ENCODE measurements at places on chromosomes 1 and 21. TPM values are rescaled to one million over a fixed set of nuclear protein-coding genes. Genes with fewer than 3 reads are reported as not detected.
A peak's percentile ranks its signal among the peaks of the same experiment; 100 is the strongest.

GRCh38 chr1:30427545-30427944 lies 295.8 kb downstream of the MATN1 start:
- no peak overlapping the region for H3K4me3 ChIP-seq
- H3K36me3 ChIP-seq = no peaks in the 10 kb centered on the region
- no peak for DNase-seq
- no peaks in the 10 kb centered on the region for H3K4me1 ChIP-seq
- no peak overlapping the region for H3K27ac ChIP-seq

DNA sequence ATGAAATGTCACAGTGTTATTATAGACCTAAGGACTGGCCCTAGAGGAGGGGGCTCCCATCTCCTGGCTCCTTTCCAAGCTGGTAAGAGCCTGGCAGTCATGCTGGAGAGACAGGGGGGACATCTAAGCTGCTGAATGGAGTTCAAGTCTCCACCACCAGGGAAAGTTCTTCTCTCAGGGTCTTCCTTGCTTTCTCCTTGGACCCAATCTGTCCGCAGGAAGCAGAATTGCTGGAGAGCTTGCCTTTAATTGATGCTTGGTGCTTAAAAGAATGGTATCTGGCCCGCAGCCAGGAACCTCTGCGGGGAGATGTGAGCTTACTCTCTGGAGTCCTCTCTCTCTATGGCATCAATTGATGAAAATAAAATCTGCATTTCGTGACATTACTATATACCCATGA lies 25.1 kb downstream of the IRF2BP2 start:
- H3K27me3 ChIP-seq = no peaks in the 10 kb centered on the region
- peaks cover 1% of the 10 kb centered on the region for H3K4me1 ChIP-seq
- no peak for DNase-seq
- no peak overlapping the region for H3K4me3 ChIP-seq

- peak; percentile 2 for DNase-seq
- H3K36me3 ChIP-seq = no peaks in the 10 kb centered on the region
- no peak overlapping the region for H3K27ac ChIP-seq
- peaks cover 2% of the 10 kb centered on the region for H3K27me3 ChIP-seq
- peak overlapping the region; percentile 23 for H3K4me3 ChIP-seq
Observed at GRCh38 chr1:42085596-42085995, 67.6 kb upstream of the GUCA2B start.

GRCh38 chr1:198620951-198621824 lies 17.7 kb upstream of the PTPRC start:
- H3K27me3 ChIP-seq = no peaks in the 10 kb centered on the region
- no peak overlapping the region for H3K4me3 ChIP-seq
- H3K4me1 ChIP-seq = no peaks in the 10 kb centered on the region
- DNase-seq = no peak

DNA sequence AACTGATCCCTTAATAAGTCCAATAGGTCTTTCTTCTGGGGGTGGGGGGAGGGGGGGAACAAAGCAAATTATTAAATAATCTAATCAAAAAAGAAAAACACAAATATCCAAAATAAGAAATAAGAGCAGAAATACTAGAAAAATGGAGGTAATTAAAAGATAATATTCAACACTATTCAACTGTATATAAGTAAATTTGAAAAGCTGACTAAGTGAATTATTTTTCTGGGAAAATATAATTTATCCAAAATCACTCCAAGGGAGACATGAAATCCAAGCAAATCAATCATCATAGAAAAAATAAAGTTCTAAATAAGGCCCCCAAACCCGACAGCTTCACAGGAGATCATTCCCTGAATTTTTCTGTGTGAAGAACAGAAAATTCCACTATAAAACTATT lies 18.8 kb downstream of the VPS26C start:
- H3K27ac ChIP-seq = no peak overlapping the region
- H3K36me3 ChIP-seq = no peaks in the 10 kb centered on the region
- H3K4me1 ChIP-seq = peaks cover 8% of the 10 kb centered on the region
- H3K4me3 ChIP-seq = no peak overlapping the region
- DNase-seq = no peak
- no peaks in the 10 kb centered on the region for H3K27me3 ChIP-seq

DNA sequence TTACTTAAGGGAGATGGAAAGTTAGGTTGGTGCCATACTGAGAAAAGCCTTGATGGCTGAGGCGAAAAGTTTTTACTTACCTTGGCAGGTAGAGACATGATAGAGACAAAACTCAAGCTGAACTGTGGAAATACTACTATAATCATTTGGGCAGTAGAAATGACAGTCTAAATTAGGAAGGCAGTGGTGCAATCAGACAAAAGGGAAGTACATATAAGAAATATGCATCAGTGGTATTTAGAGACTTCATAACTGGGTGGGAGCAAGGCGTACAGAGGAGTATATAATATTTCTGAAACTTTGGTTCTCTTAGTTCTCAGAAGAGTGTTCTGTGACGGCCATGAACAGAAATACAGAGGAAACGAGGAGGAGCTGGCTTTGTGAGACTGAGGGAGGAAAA lies 2.4 kb upstream of the CEP350 start:
- H3K27me3 ChIP-seq = no peaks in the 10 kb centered on the region
- peaks cover 2% of the 10 kb centered on the region for H3K4me1 ChIP-seq
- H3K27ac ChIP-seq = no peak overlapping the region
- no peak overlapping the region for H3K4me3 ChIP-seq

DNA sequence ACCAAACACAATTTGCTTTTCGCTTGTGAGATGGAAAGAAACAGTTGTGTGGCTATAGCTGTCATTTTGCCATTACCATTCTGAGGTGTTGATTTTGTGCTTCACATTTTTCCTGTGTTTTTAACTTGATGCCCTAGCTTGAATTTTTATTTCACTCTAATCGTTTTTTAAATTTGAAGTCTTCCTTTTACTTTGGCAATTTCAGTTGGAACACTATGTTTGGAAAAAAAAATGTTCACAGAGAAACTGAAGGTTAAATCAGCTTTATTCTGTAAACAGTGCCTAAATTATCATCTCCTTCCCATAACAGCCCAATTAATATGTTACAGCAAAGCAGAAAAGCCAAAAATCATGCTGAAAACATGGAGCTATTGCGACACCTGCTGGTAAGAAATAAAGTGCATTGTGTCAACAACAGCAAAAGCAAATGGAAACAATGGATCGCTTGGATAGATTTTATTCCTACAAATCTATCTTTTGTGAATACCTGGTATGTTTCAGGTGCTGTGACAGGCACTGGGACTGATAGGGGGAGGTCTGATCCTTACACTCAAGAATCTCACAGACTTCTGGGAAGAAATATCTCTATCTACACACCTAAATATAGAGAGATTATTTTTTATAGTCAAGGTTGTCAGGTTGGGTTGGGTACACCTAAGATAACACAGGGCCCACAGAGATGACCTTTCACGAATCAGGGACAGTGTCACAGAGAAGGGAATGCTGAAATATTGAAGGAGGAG lies 16.2 kb upstream of the ERICH3 start:
- H3K4me3 ChIP-seq = no peak overlapping the region
- H3K27ac ChIP-seq = no peak overlapping the region
- H3K4me1 ChIP-seq = no peaks in the 10 kb centered on the region
- H3K27me3 ChIP-seq = no peaks in the 10 kb centered on the region
- DNase-seq = peak; percentile 52

DNA sequence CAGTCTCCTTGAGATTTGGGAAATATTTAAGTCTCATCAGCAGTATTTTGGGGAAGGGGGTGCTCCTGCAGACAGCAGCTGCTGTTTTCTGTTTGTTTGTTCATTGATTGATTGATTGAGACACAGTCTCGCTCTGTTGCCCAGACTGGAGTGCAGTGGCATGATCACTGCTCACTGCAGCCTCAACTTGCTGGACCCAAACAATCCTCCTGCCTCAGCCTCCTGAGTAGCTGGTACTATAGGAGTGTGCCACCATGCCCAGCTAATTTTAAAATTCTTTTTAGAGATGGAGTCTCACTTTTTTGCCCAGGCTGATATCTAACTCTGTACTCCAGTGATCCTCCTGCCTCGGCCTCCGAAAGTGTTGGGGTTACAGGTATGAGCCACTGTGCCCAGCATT lies 18.2 kb downstream of the UCK2 start:
- DNase-seq = no peak
- no peak overlapping the region for H3K27ac ChIP-seq
- H3K4me3 ChIP-seq = no peak overlapping the region
- H3K27me3 ChIP-seq = no peaks in the 10 kb centered on the region
- peaks cover 19% of the 10 kb centered on the region for H3K4me1 ChIP-seq
- H3K36me3 ChIP-seq = no peaks in the 10 kb centered on the region

- H3K27me3 ChIP-seq = peaks cover 15% of the 10 kb centered on the region
- H3K36me3 ChIP-seq = no peaks in the 10 kb centered on the region
- H3K4me3 ChIP-seq = no peak overlapping the region
Observed at GRCh38 chr1:109529881-109530456, 9.7 kb upstream of the GPR61 start.

DNA sequence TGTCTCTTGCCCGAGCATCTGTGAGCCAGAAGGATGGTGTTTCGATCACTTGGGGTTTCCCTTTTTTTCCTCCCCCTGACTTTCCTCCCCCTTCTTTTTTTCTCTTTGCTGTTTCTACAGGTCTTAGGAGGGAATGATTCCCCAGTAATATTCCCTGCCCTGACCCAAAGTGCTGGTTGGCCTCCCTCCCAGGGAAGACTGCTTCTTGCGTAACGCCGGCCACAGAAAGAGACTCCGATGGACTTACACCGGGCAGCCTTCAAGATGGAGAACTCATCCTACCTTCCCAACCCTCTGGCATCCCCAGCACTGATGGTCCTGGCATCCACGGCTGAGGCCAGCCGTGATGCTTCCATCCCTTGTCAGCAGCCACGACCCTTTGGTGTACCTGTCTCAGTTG lies 6.8 kb downstream of the RNF220 start:
- no peak overlapping the region for H3K4me3 ChIP-seq
- no peaks in the 10 kb centered on the region for H3K4me1 ChIP-seq
- H3K27me3 ChIP-seq = peaks cover 91% of the 10 kb centered on the region
- DNase-seq = no peak
- no peak overlapping the region for H3K27ac ChIP-seq

DNA sequence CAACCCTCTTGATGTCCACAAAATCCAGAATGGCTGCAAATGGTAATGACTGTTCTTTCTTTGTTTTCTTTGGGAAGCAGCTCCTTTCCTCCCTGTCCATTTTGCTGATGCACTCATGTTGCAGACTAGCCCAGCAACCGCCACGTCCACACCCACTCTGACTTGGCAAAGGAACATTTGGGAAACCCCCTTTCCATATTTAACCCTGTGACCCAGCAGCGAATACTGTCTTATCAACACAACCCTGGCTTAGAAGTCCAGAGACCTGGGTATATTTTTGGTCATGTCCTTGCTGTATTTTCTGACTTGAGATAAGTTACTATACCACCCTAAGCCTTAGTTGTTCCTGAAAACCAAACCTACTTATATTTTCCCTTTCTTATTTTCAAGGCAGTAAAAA lies 18.1 kb upstream of the SHE start:
- no peak overlapping the region for H3K27ac ChIP-seq
- H3K4me1 ChIP-seq = no peaks in the 10 kb centered on the region
- peak; percentile 2 for DNase-seq
- H3K4me3 ChIP-seq = no peak overlapping the region
- H3K36me3 ChIP-seq = no peaks in the 10 kb centered on the region

DNA sequence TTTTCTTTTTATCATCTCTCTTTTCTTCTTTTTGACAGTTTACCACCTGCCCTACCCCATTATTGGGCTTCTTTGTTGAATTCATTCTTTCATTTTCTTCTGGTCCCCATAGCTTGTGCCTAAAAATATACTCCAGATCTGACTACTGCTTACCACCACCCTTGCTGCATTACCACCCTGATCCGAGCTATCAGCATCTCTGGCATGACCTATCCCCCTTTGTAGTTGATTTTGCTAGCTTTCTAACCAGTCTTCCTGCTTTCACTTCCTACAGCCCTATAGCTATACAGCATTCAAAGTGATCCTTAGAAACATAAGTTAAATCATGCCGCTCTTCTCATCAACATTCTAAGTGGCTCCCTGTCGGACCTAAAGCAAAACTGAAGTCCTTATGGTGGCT lies 59.4 kb upstream of the MPC2 start:
- H3K4me3 ChIP-seq = no peak overlapping the region
- no peak overlapping the region for H3K27ac ChIP-seq
- no peaks in the 10 kb centered on the region for H3K4me1 ChIP-seq
- H3K36me3 ChIP-seq = peaks cover 12% of the 10 kb centered on the region
- H3K27me3 ChIP-seq = no peaks in the 10 kb centered on the region

- H3K27me3 ChIP-seq = no peaks in the 10 kb centered on the region
- H3K4me3 ChIP-seq = no peak overlapping the region
- no peak for DNase-seq
- H3K27ac ChIP-seq = no peak overlapping the region
- H3K36me3 ChIP-seq = no peaks in the 10 kb centered on the region
Observed at GRCh38 chr1:60130703-60131102, 57.1 kb upstream of the C1orf87 start.

DNA sequence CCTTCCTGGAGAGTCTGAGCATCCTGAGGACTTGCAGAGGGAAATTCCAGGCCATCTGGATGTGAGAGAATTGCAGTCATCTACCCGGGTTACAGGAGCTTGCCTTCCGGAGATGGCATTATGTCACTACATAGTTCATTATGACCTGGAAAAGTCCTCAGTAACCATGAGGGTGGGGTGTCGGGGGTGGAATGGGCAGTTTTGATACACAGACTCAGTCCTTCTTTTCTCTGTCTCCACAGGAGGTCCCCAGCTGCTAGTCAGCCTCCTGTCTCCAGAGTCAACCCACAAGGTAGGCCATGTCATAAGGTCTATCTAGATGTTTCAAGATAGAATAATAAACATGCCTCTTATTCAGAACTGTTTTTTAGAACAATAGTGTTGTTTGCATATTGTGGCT lies 268.2 kb upstream of the SGIP1 start:
- peaks cover 17% of the 10 kb centered on the region for H3K4me1 ChIP-seq
- H3K4me3 ChIP-seq = no peak overlapping the region
- H3K27me3 ChIP-seq = no peaks in the 10 kb centered on the region
- no peak overlapping the region for H3K27ac ChIP-seq
- no peak for DNase-seq
- no peaks in the 10 kb centered on the region for H3K36me3 ChIP-seq

- no peaks in the 10 kb centered on the region for H3K4me1 ChIP-seq
- H3K27me3 ChIP-seq = peaks cover 33% of the 10 kb centered on the region
- no peaks in the 10 kb centered on the region for H3K36me3 ChIP-seq
- no peak for DNase-seq
- H3K27ac ChIP-seq = no peak overlapping the region
Observed at GRCh38 chr21:33101300-33101911, 31.5 kb downstream of the OLIG1 start.

GRCh38 chr1:175341631-175342429 lies 149.3 kb upstream of the KIAA0040 start:
- DNase-seq = no peak
- H3K36me3 ChIP-seq = no peaks in the 10 kb centered on the region
- H3K27ac ChIP-seq = no peak overlapping the region
- H3K27me3 ChIP-seq = no peaks in the 10 kb centered on the region

GRCh38 chr1:242140836-242141235 lies 141.9 kb upstream of the MAP1LC3C start:
- no peaks in the 10 kb centered on the region for H3K4me1 ChIP-seq
- no peak for DNase-seq
- no peaks in the 10 kb centered on the region for H3K36me3 ChIP-seq
- H3K27me3 ChIP-seq = no peaks in the 10 kb centered on the region

The GJC2 gene
- polyA plus RNA-seq = 1.7 TPM

The MIXL1 gene
- polyA plus RNA-seq = not detected

The NBPF4 gene
- polyA plus RNA-seq = not detected

The CLCNKA gene
- polyA plus RNA-seq = not detected

Measured in IMR-90 (cell line).